Fibroblast of skin of back (primary cell): ENCODE measurements at places on chromosomes 1 and 21.

GRCh38 chr1:68958958-68959357 is 462.1 kb upstream of the DEPDC1 start:
- no peak for DNase-seq

DNA sequence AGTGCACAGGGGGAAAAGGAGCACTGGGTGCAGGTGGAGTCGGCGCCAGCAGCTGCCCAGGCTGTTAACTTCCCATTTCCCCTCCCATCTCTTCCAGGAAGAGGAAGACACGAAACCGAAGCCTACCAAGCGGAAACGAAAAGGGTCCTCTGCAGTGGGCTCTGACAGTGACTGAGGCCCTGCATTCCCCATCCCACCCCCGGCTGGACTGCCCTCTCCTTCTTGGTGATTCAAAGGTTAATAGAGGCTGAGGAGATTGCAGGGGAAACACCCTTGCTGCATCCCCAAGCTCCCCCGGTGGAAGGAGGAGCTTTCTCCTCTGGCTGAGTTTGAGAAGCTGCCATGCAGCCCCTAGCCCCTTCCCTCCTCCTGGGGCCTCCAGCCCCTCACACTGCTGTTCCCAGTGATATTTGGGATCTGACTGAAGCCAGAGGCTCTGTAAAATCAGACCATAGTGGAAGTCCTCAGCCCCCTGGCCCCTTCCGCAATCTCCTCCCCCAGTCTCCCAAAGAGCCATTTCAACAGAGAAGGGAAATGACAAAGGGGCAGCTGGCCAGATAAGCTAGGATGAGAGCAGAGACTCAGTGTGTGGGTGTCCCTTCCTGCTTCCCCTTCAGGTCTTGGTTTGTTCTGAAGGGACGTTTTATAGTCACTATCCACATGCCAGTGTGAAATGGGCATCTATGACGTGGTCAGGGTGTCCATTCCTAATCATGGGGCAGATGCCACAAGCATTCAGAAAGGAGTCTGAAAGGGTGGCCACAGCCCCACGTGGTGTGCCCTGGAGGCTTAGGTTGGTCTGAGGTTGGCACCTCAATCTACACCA is 1.9 kb upstream of the SLC27A3 start:
- DNase-seq: no peak

DNA sequence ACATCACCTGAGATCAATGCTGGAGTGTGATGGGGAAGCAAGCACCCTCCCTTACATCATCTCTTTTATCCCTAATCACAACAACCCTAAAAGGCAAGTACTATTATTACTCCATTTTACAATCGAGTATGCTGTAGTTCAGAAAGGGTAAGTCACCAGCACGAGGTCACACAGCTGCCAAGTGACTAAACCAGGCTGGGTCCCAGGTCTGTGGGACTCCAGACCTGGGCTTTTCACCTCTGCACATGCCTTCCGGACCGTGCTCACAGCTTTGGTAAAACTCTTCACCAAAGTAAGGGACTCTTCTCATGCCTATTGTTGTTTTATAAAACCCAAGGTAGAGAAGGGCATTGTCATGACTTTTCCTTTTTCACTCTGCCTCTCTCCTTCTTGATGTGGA is 130.9 kb downstream of the DMRTB1 start:
- no peak for DNase-seq

- DNase-seq: no peak
Measured at GRCh38 chr1:85178396-85178795, 22.4 kb downstream of the SYDE2 start.

DNA sequence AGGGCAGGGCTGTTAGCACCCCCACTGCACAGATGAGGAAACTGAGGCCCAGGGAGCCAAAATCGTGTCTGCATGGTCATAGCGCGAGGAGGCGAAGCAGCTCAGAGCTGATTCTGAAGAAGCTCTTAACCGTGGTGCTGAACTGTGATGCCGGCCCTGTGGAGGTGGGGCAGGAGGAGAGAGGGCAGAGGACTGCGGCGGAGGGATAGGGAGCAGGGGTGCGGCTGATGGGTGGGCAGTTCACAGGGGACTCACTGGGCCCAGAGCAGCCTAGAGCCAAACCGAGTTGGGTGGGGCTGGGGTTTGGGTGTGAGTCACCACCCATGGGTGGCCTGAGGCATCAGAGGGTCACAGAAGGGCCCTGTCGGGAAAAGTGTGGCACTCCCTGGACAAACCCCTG is 74.7 kb downstream of the RAP1GAP start:
- DNase-seq: peak; percentile 52

GRCh38 chr21:39016740-39017315 is 166.4 kb downstream of the PSMG1 start:
- no peak for DNase-seq

DNA sequence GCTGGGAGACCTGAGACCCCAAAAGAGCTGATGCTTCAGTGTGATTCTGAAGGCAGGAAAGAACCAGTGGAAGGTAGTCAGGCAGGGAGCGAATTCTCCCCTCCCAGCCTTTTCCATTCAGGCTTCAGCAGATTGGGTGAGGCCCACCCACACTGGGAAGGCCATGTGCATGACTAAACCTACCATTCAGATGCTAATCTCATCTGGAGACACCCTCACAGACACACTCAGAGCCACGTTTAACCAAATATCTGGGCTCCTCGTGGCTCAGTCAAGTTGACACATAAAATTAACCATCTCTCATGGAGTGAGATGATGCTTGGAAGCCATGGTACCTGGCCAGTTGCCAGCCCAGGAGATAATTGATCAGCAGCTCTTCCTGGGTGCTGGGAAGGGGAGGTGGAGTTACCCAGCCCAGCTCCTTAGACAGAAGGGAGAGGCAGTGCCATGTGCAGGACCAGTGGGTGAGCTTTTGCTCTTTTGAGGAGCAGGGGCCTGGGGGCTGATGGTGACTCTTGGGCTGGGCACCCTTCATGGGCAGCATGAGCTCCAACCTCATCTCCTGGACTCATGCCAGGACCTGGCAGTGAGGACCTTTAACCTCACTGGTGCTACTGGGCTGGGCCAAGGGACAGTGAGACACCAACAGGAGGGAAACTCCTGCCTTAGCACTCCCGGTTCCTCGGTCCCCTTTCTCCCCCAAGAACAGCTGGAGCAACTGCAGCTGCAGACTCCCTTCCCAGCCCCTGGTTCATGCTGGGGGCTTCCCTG is 89.0 kb upstream of the ACTL8 start:
- no peak for DNase-seq

DNA sequence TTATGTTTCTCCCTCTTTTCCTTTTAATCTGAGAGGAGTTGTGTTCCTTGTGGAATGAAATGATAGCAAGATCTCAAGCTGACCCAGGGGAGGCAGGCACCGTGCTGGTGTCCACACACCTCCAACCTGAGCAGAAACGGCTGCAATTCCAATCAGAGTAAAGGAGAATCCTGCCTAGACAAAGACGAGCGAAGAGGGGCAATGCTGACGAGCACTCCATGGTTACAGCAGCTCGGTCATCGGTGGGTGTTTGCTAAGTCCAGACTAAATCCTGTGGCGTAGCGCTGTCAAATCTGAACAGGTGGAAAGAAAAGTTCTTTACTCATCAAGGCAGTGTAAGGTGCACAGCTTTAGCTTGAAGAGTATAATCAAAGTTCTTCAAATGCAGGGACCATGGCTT is 74.8 kb downstream of the PLD5 start:
- DNase-seq: no peak

- no peak for DNase-seq
Measured at GRCh38 chr1:81032374-81032773, 768.4 kb upstream of the ADGRL2 start.

GRCh38 chr1:198238121-198238520 is 81.3 kb downstream of the NEK7 start:
- DNase-seq: no peak

DNA sequence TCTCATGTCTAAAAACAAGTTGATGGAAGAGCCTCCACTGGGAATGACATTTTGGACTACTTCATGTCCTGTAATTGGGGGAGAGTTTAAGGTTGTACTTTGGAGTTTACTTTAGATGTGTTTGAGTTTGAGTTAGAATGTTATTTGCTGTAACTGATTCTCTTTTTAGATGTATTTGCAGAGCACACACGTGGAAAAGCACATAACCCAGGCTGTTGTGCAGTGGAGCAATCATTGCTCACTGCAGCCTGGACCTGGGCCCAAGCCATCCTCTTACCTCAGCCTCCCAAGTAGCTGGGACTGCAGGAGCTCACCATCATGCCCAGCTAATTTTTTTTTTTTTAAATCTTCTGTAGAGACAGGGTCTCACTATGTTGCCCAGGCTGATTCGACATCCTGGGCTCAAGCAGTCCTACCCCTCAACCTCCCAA is 36.7 kb upstream of the SH3D21 start:
- no peak for DNase-seq

GRCh38 chr1:110875216-110875731 is 2.3 kb downstream of the CD53 start:
- DNase-seq: no peak

DNA sequence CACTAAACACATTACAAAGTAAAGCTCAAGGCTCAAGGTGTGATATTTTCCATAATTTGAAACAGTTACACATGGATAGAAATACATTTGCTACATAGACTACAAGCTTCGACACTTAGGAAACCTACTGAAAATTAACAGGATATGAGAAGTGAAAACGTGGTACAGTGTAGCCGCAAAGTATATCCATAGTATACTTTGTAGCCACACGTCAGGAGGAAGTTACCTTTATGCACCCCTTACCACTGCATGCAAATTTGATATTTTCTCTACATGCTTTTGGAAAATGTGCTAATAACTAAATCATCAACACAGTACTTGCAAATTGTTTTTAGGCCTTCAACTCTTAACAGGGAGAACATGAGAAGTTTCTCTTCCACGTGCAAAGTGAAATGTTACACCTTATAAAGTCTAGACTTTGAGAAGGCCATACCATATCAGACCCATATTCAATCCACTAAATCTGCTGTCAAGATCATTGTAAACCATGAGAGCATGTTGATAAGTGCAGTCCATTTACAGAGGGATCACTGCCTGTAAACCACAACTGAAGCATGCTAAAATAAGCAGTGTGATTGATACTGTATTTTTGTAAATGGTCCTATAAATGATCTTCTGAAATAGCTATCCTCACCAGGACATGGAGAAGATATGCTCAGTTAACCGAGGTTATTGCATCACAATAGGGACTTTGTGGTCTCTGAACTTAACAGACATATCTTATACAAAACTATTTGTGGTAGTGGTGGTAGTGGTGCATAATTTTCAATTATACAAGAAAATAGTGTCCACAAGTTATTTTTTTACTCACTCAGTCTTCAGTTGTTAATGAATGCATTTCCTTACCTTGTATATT is 64.7 kb downstream of the VAV3 start:
- DNase-seq: no peak

DNA sequence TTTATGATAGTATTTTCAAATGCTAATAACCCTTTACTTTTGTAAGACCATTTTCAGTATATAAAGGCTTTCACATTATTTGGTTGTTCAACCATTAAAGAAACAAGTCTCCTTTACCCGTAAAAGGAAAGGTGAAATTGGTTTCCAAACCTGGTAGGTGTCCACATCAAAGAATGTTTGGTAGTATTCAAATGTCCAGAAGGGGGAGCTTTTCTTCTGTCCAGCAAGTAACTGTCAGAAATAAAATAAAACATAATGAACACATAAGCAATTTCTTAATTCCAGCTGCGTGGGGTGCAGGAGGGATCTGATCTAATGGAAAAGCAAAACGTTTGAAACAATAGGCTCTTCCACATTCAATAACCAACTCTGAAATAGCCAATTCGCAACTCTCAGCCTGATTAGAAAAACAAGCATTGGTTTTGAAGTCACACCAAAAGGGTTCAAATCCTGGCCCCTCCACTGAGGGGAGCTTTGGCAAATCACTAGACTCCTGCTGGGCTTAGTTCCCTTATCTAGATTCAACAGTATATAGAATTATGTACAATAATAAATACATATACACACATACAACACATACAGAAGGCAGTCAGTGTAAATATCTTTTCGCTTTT is 11.0 kb downstream of the YIPF1 start:
- DNase-seq: peak; percentile 42

- peak; percentile 71 for DNase-seq
Measured at GRCh38 chr1:46527474-46528296, 23.8 kb downstream of the KNCN start.

DNA sequence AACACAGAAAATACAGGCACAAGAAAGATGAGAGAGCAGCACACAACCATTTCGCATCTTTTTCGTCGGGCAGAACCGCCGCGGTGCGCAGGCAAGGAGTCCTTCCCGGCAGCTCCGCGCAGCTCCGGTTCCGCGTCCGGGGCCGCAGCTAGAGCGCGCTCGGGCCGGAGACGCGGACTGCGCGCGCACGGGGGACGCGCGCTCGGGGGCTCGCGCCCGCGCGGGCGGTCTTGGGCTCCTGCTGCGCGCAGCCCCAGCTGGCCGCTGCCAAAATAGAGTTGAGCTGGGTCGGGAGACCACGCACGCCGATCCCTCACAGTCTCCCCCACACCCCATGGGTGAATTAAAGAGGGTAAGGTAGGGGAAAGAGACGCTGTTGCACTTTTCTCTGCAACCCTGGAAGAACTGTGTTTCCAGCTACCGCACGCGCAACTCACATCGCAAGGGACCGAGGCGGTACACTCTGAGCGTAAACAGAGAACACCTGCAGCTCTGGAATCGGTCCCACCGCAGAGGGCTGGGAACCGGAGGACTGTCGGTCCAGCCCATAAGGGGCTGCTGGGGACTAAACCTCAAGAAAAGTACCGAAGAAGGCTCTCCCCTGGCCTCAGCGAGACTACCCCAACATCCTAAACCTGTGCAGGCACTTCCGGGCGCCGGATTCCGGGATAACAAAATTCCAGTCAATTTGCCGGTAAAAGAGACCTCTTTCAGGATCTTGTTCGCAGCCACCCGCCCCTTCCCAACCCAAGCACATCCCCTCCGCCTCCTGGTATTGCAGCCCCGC is 1.7 kb downstream of the NR5A2 start:
- DNase-seq: peak; percentile 32

- peak; percentile 49 for DNase-seq
Measured at GRCh38 chr1:101506541-101507164, 269.8 kb downstream of the S1PR1 start.
